BJ (cell line): ENCODE measurements at places on chromosomes 2 and 18.

DNA sequence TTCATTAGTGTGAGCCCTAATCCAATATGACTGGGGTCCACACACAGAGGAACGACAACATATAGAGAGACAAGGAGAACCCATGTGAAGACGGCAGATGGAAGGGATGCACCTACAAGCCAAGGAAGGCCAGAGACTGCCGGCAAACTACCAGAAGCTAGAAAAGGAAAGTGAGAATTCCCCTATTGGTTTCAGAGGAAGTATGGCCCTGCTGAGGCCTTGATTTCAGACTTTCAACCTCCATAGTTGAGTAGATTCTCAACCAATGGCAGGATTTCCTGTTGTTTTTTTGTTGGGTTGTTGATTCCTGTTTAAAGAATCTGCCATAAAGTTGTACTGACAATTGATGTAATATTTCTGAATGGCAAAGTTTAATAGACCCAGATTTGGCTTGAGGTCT lies 241.5 kb downstream of the SATB2 start:
- DNase-seq: no peak

DNA sequence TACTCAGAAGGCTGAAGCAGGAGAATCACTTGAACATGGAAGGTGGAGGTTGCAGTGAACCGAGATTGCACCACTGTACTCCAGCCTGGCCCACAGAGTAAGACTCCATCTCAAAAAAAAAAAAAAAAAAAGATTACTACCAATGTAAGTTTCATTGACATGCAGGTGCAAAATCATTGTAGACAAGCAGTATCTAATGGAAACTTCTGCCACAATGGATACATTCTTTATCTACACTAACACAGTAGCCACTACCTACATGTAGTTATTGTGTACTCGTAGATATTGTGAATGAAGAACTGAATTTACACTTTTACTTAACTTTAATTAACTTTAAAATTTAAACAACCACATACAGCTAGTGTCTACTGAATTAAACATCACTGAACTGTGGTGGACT lies 10.6 kb downstream of the PPP3R1 start:
- no peak for DNase-seq

GRCh38 chr2:234393354-234393753 lies 103.5 kb downstream of the ARL4C start:
- DNase-seq: no peak

DNA sequence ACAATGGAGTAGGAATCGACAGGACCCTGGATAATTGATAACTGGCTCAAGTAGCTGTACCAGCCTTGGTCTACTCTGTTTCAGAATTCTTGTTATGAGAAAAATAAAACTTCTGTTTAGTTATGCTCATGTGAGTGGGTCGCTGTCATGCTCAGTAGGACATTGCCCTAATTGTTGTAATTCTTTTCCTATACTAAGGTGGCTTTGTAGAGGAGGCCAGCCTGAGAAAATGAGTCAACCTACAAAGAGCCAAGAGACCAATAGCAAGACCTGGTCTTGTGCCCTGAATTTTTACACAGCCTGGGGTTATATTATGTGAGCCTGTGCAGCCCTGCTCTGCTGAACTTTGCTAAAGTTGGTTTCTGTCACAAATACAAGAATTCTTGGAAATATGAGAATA lies 238.4 kb downstream of the MEIS1 start:
- DNase-seq: no peak

DNA sequence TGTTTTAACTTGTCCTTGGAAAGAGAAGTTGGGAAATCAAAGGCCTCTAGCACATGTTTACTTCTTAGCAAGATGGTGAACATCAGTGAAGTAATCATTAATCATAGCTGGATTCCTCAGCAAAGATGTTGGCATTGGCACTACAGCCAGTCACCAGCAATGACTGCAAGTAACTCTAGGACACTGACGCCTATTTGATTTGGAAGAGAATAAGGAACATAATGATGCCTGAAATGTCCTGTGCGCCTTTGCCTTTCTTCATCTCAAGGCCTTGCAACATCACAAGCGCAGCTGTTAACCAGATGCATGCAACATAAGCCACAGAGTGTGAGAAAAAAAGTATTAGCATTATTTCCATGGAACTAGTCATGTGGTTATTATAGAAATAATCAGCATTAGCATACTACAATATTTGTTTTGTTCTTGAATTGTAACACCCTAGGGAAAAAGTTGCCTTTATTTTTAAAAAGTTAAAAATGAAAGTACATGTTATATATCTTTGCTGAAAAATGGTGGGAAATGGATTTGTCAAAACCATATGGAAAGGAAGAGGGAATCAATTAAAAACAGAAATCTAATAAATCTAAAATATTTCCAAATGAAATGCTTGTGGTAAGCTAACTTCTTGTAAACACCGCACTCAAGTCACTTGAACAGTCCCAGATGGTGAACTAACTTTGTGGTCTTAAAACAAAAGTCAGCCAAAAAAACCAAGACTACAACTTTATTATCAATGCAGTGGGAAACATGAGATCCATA lies 55.6 kb downstream of the THADA start:
- DNase-seq: peak; percentile 97

- no peak for DNase-seq
These were observed 64.4 kb downstream of the NCK2 start for GRCh38 chr2:105809097-105809473.

DNA sequence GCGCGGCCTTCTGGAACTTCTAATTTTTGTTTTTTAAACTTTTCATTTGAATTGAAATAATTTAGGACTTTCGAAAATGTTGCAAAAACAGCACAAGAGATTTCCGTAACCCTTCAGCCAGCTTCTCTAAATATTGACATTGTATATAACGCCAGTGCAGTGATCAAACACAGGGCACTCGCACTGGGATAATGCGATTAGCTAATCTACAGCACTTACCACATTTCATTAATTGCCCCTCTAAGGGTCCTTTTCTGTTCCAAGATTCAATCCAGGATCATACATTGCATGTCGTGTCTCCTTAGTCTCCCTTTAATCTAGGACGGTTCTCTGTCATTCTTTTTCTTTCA lies 343 bp upstream of the CD302 start:
- DNase-seq: no peak

- no peak for DNase-seq
These were observed 917.6 kb upstream of the ACVR2A start for GRCh38 chr2:146927080-146927711.

GRCh38 chr2:37894601-37895000 lies 30.5 kb upstream of the RMDN2 start:
- DNase-seq: no peak

- DNase-seq: no peak
These were observed 12.6 kb upstream of the RAB17 start for GRCh38 chr2:237603049-237603717.

GRCh38 chr2:188701836-188702235 lies 272.3 kb upstream of the COL3A1 start:
- DNase-seq: no peak

GRCh38 chr2:216658757-216659156 lies 25.5 kb downstream of the IGFBP2 start:
- DNase-seq: no peak

- DNase-seq: no peak
These were observed 584.6 kb downstream of the CNTNAP5 start for GRCh38 chr2:124609667-124610066.

- DNase-seq: no peak
These were observed 35.8 kb downstream of the SLC9A4 start for GRCh38 chr2:102508863-102509262.

DNA sequence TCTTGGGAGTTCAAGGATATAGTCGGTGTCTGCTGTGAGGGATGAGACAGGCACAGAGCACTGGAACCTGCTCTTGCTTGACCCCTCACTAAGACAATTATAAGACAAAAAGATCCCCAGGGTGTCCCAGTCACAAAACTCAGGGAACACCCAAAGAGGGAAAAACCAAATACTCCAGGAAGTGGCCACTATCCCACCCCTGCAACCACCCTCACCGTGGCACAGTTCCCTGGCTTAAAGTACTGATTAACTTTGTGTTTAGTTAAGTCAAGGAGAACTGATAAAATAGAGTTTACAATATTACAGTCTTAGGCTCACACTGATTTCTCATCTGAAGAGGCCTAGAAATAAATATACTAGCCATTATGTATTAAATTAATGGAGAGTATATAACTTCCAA lies 13.5 kb downstream of the IL36B start:
- DNase-seq: no peak

DNA sequence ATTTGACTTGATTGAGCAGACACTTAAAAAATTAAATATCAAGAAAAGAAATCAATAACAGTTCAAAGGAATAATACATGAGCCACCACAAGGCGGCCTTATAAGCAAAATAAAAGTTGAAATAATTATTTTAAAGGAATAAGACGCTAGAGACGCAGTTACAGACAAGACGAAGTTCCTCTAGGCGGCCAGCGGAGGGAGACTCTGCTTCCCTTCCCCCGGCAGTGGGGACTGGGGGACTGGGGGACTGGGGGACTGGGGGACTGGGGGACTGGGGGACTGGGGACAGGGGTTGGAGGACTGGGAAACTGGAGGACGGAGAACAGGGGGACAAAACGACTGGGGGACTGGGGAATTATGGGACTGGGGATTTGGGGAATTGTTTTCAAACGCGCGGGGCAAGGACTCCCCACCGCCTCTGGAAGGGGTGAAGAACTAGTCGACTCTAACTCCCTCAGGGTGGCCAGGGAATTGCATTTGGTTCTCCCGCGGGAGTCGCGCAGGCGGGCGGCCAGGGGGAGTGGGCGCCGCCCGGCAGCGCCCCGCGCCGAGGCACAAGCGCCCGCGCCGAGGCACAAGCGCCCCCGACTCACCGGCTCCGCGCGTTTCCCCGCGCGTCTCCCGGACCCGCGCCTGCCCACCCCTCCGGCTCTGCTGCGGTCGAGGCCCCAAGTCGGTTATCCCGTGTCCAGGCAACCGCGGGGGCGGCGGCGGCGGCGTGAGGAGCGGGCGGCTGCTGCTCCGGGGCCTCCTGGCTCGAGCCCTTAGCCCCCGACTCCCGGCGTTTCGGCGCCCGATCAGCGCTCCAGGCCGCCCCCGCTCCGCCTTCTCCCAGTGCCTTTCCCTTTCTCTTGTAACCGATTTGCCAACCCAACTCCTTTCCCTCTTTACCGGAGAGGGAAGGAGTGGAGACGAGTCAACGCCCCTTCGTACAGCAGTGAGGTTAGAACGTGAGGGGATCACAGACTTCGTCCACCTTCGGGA lies at the start of gene CCDC178:
CCDC178 (minus strand) TSS at position 662 of the 984 bp plus-strand sequence. CDS start 28,633 bp downstream, outside the sequence.
- no peak for DNase-seq

- no peak for DNase-seq
These were observed 7.6 kb downstream of the AMER3 start for GRCh38 chr2:130762910-130763385.

- DNase-seq: no peak
These were observed 24.8 kb upstream of the MALL start for GRCh38 chr2:110140401-110140800.

GRCh38 chr2:38187541-38188011 lies 111.6 kb upstream of the CYP1B1 start:
- peak; percentile 61 for DNase-seq

- DNase-seq: no peak
These were observed 30.9 kb downstream of the CENPO start for GRCh38 chr2:24824071-24824588.

- DNase-seq: no peak
These were observed 39.2 kb upstream of the LOXHD1 start for GRCh38 chr18:46696268-46696667.

DNA sequence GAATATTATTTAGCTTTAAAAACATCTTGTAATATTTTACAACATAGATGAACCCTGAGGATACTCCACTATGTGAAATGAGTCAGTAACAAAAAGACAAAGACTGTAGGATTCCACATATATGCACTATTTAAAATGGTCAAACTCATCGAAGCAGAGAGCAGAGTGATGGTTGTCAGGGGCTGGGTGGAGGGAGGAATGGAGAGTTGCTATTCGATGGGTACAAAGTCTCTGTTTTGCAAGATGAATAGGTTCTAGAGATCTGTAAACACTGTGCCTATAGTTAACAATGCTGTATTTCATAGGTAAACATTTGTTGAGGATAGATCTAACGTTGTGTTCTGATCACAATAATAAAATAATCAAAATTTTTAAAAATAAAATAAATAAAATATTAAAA lies 1675.9 kb upstream of the CELF4 start:
- no peak for DNase-seq

DNA sequence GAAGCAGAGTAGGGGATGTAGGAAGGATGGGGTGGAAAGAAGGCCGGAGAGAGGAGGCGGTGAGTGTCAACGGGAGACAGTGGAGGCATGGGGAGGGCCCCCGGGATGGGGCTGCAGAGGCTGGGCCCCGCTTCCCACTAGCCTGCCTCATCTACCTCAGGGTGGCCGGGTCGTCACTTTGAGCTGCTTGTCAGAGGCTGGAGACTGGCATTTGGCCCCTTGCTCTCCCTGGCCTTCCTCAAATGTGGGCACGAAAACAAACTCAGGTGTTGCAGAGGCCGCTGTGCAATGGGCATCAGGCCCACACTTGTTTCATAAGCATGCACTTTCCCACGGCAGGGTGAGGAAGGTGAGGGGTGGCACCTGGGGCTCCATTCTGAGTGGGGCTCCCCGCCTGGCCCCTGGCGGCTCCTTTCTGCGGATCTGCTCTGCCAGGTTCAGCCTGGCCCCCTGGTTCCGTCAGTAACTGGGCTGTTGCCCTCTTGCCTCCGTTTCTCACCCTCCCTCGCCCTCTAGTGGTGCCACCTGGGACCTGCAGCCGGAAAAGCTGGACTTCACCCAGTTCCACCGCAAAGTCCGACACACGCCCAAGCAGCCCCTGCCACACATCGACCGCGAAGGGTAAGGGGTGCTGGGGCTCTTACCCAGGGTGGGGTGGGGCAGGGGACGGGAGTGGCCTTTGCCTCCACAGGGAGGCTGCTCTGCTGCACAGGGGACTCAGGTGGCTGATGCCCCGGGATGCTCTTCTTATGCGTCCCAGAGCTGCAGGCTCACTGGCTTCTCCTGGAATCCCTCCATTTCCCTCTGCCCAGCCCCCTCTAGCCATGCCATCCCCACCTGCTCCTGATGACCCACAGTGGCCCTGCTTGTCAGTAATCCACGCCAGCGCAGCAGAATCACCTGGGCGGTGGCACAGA lies 125.4 kb downstream of the CTIF start:
- DNase-seq: no peak

DNA sequence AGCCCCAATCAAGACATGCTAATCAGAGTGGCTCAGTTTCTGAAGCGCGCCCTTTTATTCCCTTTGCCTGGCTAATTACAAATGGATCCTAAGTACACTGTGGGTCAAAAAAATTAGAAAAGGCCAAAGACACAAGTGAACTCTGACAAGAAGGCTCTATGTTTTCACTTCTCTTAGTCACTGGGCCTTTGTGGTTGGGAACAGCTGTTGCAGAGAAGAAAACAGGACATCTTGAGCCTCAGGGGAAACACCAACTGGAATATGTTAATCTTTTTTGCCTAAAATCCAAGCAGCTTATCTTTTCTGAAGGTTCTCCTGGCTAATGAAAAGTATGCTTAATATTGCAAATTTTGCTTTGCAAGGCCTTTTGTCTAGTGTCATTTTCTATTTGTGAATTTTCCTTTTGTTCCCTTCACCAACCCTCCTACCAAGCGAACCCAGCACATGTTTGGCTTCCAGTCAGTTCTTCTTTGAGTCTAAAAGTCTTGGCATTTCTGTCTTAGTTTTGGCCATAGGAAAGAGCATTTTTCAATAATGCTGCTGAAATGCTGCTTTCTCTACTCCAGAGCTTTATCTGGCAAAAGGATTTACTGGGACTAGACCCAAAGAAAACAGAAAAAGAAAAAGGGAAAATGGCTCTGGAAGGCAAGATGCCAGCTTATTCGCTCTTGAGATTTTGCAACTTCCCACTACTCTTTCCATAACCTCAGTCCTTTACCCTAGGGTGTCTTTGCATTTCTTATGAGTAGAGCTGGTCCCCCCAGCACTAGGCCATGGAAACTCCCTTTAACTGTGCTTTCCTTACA lies 440.2 kb upstream of the ST6GAL2 start:
- no peak for DNase-seq

GRCh38 chr2:70861777-70862625 lies 26.4 kb upstream of the CD207 start:
- DNase-seq: peak; percentile 13
